Amniotic epithelial cell (primary cell): ENCODE measurements at places on chromosomes 3 and 15.

GRCh38 chr3:193686665-193687483 is 93.9 kb downstream of the OPA1 start:
- DNase-seq = no peak

DNA sequence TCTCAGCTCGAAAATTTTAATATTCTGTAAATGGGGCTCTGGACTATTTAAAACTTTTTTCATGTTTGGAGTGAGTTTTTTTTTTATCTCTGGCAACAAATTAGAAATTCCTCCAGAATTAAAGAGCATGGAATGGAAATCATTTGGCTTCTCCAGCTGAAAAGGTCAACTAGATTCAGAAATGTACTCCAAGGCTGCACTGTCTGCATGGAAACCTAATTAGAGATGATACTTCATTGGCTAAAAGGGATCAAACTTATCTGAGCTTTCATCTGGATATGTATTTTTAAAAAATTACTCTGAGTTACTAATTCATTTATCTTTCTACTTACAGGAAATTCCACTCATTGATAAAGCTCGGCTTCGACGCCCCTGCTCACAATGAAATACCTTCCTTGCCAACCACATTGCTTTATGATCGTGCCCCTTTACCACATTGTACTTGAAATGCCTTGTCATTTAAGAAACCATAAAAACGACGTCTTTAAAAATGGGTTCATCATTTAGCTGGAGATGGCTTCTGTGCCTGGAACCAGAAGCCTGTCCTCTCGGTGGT is 285.5 kb upstream of the ICE2 start:
- no peak for DNase-seq

DNA sequence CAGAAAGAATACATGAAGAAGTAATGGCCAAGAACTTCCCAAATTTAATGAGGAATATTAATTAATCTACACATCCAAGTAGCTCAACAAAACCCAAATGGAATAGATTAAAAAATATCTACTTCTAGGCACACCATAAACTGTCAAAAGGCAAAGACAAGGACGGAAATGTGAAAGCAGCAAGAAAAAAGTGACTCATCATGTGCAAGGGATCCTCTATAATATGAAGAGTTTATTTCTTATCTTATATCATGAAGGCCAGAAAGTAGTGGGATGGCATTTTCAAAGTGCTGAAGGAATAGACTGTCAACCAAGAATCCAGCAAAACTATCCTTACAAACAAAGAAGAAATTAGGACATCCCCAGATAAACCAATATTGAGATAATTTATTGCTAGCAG is 73.9 kb upstream of the PRICKLE2 start:
- DNase-seq = peak; percentile 47

- DNase-seq = no peak
Measured at GRCh38 chr3:156750874-156751245, 75.3 kb upstream of the LEKR1 start.

- DNase-seq = no peak
Measured at GRCh38 chr3:101925564-101925963, 76.2 kb downstream of the NFKBIZ start.
